Stimulated activated CD8-positive, alpha-beta memory T cell treated with anti-CD3 and anti-CD28 coated beads, Interleukin-4, amount 100 ng/mL, for 24 hours (primary cell): ENCODE measurements at places on chromosomes 5 and 9.

- no peak for DNase-seq
Observed at GRCh38 chr5:175456105-175456742, 12.2 kb upstream of the DRD1 start.

GRCh38 chr9:90818279-90818678 lies 16.7 kb downstream of the SYK start:
- DNase-seq = no peak

GRCh38 chr9:7937761-7938491 lies 138.3 kb upstream of the DMAC1 start:
- no peak for DNase-seq

GRCh38 chr9:8621416-8621815 lies 821.8 kb upstream of the DMAC1 start:
- no peak for DNase-seq

DNA sequence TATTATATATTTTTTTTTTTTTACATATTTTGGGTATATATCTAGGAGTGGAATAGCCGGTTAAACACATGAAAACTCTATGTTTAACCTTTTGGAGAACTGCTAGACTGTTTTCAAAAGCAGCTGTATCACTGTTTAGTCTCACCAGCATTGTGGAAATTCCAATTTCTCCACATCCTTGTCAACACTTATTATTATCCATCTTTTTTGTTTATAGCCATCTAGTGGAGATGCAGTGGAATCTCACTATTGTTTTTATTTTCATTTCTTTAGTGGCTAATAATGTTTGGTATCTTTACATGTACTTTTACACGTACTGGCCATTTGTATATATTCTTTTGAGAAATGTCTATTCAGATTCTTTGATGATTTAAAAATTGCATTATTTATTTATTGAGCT lies 22.7 kb upstream of the CCDC180 start:
- no peak for DNase-seq

GRCh38 chr5:142325725-142326479 lies 1.1 kb upstream of the SPRY4 start:
- no peak for DNase-seq
